Breast epithelium (tissue), 4 donors: ENCODE measurements at places on chromosomes 6 and 20. TPM values are rescaled to one million over a fixed set of nuclear protein-coding genes. Genes with fewer than 3 reads are reported as not detected.

GRCh38 chr6:12009876-12010634 lies 2.1 kb upstream of the HIVEP1 start:
- H3K4me1 ChIP-seq, result no peaks in the 10 kb centered on the region
- no peaks in the 10 kb centered on the region for H3K36me3 ChIP-seq
- no peaks in the 10 kb centered on the region for H3K27me3 ChIP-seq
- no peak for DNase-seq
- peak overlapping the region; percentile 97 for H3K27ac ChIP-seq
- peak overlapping the region; percentile 88 for H3K4me3 ChIP-seq

DNA sequence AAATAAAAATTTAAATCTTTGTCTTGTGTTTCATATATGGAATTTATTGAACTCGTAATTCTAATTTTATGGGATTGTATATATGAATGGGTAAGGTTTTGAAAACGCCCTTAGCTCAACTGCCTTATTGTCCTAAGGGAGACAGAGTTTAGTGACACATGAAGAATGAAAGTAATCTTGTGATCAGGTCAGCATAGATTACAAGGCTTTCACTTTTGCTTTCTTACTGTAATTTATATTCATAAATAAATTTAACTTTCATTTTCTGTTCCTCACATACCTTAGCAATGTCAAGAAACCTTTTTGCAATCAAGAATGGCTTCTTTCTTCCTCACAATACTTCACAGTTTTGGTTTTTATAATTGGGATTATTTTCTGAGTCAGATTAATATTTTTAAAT lies 14.4 kb downstream of the KPNA5 start:
- H3K27ac ChIP-seq, result no peak overlapping the region
- H3K36me3 ChIP-seq, result no peaks in the 10 kb centered on the region
- H3K4me3 ChIP-seq, result no peak overlapping the region

GRCh38 chr6:45171380-45171779 lies 156.8 kb upstream of the RUNX2 start:
- no peaks in the 10 kb centered on the region for H3K4me1 ChIP-seq
- DNase-seq, result no peak
- no peak overlapping the region for H3K27ac ChIP-seq

GRCh38 chr6:148925701-148926100 lies 178.9 kb downstream of the UST start:
- H3K27me3 ChIP-seq, result no peaks in the 10 kb centered on the region
- DNase-seq, result no peak
- H3K27ac ChIP-seq, result no peak overlapping the region
- H3K36me3 ChIP-seq, result no peaks in the 10 kb centered on the region
- H3K4me3 ChIP-seq, result no peak overlapping the region

GRCh38 chr20:3932681-3933080 lies 43.5 kb downstream of the PANK2 start:
- no peaks in the 10 kb centered on the region for H3K27me3 ChIP-seq
- H3K27ac ChIP-seq, result peak overlapping the region; percentile 36
- peak overlapping the region; percentile 55 for H3K4me3 ChIP-seq
- H3K4me1 ChIP-seq, result peaks cover 14% of the 10 kb centered on the region
- no peaks in the 10 kb centered on the region for H3K36me3 ChIP-seq

DNA sequence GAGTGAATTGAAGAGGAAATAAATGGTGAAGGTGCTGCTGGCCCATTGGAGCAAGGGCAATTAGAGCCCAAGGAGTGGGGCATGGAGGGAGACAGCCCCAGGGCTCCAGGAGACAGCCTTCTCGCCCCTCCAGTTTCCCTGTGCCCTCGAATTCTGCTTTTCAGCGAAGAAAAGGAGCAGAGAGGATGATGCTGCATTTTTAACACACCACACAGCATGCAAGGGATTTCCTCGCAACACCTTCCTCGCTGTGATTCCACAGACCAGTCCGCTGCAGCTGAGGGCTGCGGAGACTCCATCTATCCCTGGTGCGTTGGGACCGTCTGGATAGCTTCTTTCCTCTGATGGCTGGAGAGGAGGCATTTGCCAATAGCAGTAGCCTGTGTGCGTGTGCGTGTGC lies 41.7 kb downstream of the PTCHD4 start:
- H3K4me3 ChIP-seq, result peak overlapping the region; percentile 20
- no peaks in the 10 kb centered on the region for H3K27me3 ChIP-seq
- no peaks in the 10 kb centered on the region for H3K4me1 ChIP-seq
- no peaks in the 10 kb centered on the region for H3K36me3 ChIP-seq
- no peak for DNase-seq

- H3K27me3 ChIP-seq, result no peaks in the 10 kb centered on the region
- no peaks in the 10 kb centered on the region for H3K36me3 ChIP-seq
- no peak for DNase-seq
- no peak overlapping the region for H3K27ac ChIP-seq
Measured at GRCh38 chr6:958488-958887, 265.5 kb upstream of the EXOC2 start.

Gene BEND3
- total RNA-seq, result 2.5 TPM
